ENCODE measurements at places on chromosomes 5 and 9.
A peak's percentile ranks its signal among the peaks of the same experiment; 100 is the strongest.

GRCh38 chr5:178196281-178196812 is 8.0 kb upstream of the HNRNPAB start:
- no peak for DNase-seq

GRCh38 chr5:142587354-142587965 is 98.4 kb downstream of the FGF1 start:
- no peak for DNase-seq

DNA sequence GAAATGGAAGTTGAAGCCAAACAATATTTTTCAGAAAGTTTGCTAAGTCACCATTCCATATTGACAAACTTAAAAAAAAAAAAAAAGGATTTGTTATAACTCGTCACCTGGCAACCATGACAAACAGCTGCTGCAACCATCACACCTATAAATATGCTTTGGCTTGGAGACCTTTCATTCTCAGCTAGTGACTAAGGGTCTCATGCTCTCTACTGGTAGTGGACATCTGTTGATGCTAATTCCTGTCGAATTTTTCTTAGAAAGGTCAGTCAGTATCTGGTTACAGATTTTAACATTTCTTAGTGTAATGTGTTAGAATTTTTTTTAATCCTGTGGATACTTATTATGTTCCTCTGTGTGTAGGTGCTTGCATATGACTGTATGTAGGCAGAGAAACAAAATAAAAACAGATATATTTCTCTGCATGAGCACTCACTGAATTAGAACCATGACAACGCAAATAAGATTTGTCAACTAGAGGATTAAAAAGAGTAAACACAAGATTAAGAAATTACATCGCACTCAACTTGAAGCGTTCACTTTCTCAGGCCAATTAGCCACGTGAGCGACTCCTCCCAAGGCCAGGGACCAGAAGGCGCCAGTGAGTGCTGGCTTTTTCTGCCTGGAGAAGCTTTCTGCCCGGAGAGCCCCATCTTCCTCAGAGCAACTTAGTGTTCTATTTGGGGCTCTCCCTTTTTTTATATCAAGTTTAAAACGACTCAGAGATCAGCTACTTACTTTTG is 27.0 kb upstream of the ZNF622 start:
- DNase-seq = no peak

GRCh38 chr9:5628183-5628529 is 751 bp upstream of the RIC1 start:
- no peak for DNase-seq

- DNase-seq = no peak
Observed at GRCh38 chr9:109555215-109555614, 57.1 kb upstream of the PTPN3 start.

DNA sequence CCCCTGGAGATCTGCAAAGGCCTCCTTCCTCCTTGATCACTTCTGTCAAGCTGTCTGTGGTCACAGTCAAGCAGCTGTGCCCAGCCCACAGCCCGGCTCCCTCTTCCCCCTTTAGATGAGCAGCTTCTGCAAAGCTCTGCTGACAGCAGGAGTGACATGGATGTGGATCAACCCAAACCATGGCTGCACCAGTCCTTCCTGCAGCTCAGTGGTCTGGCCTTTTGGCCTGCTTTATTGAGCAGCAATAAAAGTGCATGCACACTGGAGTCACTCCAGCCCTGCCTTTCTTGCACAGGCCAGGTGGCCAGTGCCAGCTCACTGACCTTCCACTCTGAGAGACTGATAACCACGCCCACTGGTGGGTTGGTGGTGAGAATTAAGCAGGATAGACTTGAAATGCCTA is 91.3 kb upstream of the OTULINL start:
- peak; percentile 14 for DNase-seq

DNA sequence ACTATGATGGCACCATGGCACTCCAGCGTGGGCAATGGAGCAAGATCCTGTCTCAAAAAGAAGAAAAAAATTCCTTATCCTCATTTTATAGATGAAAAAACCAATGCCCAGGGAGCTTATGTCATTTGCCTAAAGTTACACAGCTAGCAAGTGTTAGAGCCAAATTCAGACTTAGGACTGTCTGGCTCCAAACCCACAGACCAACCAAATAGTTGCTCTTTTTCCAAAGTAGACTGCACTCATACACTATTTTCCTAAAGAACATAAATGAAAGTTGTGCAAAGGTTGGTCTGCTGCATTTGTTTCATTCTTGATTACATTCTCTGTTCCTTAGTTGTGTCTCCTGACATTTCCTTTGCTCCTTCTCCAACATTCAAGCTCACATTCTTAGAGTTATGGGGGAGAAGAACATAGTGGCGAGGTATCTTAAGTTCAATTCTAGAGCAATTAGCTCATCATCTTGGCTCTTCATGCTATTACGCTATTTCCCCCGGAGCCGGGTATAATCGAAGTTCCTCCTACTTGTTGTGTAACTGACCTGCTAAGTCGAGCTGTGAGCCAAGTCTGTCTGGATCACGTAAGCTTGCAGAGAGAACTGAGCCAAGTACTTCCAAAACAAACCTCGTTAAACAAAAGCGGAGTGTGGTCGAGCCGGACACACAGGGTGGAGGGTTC is 138.3 kb downstream of the RFK start:
- no peak for DNase-seq
